NCI-H524 treated with DMSO at 0.1 percent for 48 hours (cell line): ENCODE measurements at places on chromosomes 4 and X.

GRCh38 chr4:123597586-123597985, 201.0 kb downstream of the SPRY1 start:
- no peak for DNase-seq

DNA sequence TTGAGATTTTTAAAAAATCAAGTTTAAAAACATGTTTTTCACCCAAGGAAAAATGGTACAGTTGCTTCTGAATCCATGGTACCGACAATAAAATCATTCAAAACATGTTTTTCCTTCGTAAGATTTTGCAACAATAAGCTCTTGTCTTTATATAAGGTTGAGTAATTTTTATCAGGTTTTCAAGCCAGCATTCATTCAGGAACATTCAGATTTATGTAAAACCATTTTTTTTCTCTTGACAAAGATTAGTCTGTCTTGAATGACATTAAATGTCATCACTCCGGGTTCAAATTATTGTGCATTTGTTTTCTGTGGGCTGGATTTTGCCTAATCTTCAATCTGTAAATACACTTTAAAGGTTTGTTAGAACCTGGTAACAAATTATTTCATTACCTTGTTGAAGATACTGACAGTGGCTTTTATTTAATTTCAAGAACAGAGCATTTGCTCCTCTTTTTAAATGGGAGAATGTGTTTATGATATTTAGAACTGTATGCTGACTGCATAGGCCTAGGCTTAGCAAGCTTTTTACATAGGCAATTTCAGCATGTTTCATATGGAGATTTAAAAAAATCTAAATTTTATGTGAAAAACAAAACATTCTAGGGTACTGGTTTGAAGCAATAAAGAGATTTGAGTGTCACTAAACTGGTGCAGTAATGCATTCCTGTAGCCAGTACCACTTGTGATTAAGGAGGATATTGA, 336.4 kb upstream of the HAND2 start:
- DNase-seq: no peak

DNA sequence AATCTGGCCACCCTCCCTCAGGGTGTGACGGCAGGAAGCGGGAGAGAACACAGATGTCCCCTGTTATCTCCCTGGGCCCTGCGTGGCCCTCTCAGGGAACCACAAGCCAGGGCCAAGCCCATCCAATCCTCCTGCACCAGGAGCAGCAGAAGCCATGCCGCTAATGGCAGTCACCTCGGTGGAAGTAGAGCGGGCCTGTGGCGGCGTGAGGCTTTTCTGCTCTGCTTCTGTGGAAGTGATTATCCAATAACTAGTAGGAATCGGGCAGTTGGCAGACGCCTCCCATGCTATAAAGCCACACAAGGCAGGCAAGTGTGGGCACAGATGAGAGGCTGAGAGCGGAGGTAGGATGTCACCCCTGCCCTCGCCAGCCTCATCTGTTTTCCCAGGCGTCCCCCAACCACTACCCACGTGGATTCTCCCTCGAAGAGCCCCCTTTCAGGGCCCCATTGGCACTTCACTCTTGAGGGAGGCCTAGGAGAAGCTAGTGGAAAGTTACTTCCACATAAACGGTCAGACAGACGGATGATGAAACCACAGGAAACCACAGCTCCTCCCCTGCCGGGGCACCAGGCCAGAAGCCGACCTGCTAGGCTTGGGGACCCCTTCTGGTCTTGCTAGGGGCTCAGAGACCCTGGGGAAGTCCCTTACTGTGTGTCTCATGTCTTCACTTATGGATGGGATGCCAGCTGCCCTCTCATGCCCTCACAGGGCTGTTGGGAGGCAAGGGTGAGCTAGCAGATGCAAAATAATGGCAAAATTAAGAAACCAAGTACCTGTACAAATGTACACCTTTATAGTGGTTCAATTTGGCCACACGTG, 18.8 kb upstream of the TMSB4X start:
- no peak for DNase-seq

GRCh38 chrX:100625985-100626491, 10.6 kb downstream of the TSPAN6 start:
- DNase-seq: no peak

DNA sequence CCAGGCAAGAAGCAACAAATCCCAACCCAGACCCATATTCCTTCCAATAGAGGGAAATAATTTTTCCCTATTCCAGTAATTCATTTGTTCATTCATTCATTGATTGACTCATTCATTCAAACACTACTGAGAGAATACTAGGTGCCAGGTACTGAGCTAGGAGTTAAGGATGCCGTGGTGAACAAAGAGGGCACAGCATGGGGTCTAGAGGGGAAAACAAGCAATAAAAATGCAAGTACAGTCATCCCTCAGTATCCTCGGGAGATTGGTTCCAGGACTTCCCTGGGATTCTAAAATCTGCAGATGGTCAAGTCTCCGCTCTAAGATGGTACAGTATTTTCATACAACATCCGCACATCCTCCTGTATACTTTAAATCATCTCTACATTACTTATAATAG, 18.7 kb downstream of the RASGEF1B start:
- no peak for DNase-seq

DNA sequence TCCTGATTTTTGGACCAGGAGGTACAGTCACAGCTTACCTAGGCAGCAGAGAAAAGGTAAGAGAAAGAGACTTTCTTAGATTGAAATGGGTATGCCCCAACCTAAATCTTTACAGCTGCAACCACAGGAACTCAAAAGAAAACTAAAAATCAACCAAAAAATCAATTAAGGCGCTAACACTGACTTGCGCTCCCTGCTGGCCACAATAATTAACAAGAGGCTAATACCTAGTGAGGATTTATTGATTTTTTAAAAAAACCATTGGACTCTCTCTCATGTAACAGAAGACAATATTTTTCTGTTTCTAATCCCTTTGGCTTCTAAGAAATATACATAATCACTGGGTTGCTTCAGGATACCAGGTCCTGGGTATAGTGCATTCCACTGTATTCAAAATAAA, 153.9 kb upstream of the TENM3 start:
- DNase-seq: no peak

- DNase-seq: no peak
Measured at GRCh38 chr4:39559626-39560025, 32.4 kb upstream of the UGDH start.

- no peak for DNase-seq
Measured at GRCh38 chrX:56066016-56066415, 166.1 kb upstream of the KLF8 start.
